NCI-H526 treated with DMSO at 0.1 percent for 48 hours (cell line): ENCODE measurements at places on chromosomes 6 and 20.

GRCh38 chr20:63405102-63405730 is 44.1 kb upstream of the CHRNA4 start:
- no peak for DNase-seq

DNA sequence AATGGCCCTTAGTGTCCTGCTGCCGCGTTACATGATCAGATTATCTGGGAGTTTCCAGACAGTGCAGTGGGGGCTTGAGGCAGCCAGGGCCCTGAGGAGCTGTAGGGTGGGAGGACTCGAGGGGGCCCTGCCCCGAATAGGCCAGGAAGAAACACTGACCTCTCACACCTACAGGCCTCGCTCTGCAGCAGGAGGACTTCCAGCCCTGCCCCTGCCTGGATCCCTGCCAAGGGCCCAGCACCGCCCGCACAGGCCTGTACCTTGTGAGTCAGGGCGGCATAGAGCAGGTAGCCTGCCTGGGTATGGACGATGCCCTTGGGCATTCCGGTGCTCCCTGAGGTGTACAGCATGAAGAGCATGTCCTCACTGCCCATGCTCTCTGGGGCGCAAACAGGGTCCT is 30.1 kb upstream of the APMAP start:
- DNase-seq, result no peak

DNA sequence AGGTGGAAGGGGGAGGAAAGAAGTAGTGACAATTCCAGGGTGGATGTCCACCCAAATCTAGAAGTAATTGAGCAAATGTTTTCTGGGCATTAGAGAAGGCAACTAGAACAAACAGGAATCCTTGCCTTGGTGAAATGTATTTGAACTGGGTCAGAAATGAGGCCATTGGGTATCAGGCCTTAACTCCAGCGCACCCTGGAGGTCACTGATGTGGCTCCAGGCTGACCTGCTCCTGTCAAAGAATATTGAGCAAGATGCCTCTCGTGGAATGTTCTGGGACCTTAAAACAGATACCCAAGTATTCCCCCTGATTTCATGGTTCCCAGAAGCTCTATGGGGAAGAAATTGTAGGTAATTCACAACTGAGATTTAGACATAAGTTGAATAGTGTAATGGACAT is 6.9 kb downstream of the HLA-DPB1 start:
- no peak for DNase-seq

DNA sequence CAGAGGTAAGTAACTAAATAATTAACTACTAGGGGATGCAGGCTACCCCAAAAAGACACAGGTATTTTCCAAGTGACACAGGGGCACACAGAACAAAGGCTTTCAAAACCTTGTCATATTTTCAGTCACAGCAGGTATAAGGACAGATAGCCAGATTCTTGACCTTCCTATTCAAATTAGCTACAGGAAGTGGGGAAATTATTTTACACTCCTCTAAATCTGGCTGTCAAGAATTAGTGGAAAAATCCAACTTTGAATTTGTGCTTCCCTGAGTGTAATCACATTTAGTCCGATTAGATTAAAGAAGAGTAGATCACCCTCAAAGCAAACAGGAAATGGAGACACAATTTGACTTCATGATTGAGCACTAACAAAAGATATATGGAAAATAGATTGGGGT is 60.6 kb downstream of the SYNE1 start:
- no peak for DNase-seq

DNA sequence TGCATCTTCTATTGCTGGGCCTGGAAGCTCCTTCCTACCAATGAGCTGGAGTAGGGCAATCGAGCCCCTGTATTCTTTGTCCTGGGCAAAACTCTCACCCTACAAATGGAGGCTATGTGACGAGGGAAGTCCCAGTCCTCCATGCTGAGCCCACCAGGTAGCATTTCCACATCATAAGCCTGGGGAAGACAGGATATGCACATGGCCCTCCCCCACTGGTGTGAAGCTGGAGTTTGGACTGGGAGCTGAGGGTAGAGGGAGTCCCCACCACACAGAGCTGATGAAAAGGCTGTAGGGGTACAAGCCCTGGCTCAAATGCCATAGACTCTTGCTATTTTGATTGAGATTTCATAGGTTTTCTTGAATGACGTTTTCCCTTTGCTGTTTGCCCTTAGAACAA is 99.5 kb upstream of the FOXC1 start:
- no peak for DNase-seq

GRCh38 chr20:44053046-44053445 is 133.9 kb downstream of the JPH2 start:
- no peak for DNase-seq

- DNase-seq, result no peak
Measured at GRCh38 chr6:4388675-4389074, 253.3 kb upstream of the ECI2 start.

- peak; percentile 10 for DNase-seq
Measured at GRCh38 chr6:106757267-106757666, 127.9 kb downstream of the QRSL1 start.

DNA sequence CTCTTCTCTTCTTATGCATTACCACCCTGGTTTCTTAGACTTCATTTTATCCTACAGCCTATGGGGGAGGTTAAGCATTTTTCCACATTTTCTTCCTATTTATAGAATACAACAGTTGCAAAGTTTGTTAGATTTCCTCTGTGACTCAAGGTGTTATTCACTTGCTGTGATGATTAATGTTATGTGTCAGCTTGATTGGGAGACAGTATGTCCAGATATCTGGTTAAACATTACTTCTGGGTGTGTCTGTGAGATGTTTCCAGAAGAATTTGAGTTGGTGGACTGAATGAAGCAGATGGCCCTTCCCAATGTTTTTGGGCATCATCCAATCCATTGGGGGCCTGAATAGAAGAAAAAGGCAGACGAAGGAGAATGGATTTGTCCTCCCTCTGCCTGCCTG is 131.3 kb downstream of the C6orf118 start:
- DNase-seq, result no peak

DNA sequence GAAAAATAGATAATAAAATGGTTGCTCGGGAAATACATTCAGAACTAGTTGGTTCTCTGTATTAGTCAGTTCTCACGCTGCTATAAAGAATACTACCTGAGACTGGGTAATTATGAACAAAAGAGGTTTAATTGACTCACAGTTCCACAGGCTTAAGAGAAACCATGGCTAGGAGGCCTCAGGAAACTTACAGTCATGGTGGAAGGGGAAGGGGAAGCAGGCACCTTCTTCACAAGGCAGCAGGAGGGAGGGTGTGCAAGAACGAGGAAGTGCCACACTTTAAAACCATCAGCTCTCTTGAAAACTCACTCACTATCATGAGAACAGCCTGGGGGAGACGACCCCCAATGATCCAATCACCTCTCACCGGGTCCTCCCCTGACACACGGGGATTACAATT is 24.2 kb upstream of the SNX9 start:
- DNase-seq, result no peak

DNA sequence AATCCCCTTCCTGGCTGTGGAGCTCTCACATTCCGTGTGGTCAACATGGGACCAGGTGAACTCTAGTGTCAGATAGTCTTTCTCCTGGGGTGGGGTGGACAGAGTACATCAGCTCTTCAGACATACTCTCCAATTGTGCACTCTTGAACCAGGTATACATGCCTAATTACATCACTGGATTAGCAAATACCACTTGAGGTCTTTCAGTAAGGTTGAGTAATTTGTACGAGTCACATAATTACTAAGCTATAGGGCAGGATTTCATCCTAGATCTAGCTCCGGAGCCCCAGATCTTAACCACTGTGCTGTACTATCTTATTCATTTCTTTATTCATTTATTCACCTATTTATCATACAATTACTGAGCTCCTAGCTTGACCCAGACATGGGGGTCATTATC is 821.3 kb downstream of the TFAP2A start:
- DNase-seq, result no peak

- no peak for DNase-seq
Measured at GRCh38 chr6:87572021-87572420, 17.8 kb downstream of the RARS2 start.

- DNase-seq, result no peak
Measured at GRCh38 chr6:137795501-137795900, 71.6 kb upstream of the TNFAIP3 start.

GRCh38 chr20:10430000-10430466 is 4.0 kb downstream of the MKKS start:
- no peak for DNase-seq

- no peak for DNase-seq
Measured at GRCh38 chr20:54104781-54105180, 34.4 kb upstream of the BCAS1 start.

DNA sequence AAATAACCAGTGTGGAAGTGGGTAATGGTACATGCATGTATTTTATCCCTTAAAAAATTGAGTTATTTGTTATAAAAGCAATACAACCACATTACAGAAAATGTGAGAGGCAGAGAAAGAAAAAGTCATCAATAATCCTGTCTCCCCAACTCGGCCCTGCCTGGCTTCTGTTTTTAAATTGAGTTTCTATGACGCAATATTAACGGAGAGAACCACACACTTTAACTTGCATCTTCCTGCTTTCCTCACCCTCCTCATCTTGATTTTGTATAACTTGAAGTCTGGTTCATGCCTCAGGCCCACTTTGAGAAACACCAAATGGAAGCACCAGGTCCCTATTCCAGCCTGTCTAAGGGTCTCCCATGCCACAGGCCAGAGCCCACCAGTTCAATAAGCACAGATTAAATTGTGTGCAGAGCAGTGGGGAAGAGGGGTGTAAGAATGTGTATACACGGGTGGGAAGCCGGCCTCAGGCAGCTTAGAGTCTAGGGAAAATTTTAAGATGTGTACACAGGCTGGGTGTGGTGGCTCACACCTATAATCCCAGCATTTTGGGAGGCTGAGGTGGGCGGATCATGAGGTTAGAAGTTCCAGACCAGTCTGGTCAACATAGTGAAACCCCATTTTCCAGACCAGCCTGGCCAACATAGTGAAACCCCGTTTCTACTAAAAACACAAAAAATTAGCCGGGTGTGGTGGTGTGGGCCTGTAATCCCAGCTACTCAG is 15.9 kb downstream of the KCNK5 start:
- DNase-seq, result no peak

GRCh38 chr6:36914227-36914794 is 28.6 kb downstream of the C6orf89 start:
- DNase-seq, result no peak

DNA sequence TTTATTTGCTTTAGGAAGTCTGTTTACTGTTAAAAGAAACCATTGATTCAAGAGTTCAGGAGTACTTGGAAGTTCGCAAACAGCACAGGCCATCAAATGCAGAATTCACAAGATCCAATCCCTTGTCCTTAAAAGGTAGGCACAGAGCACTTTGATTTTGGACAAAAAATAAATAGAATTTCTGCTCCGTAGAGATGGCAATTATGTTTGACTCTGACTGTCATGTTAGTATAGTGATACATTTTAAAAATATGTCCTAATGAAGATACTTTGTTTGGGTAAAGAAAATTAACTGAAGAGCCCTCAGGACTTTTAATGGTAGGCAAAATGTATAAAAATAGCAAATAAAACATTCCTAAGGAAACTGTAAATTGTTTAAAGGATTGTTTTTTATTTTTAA is 113.1 kb downstream of the JAG1 start:
- no peak for DNase-seq

GRCh38 chr6:150290429-150290828 is 78.4 kb upstream of the IYD start:
- no peak for DNase-seq

DNA sequence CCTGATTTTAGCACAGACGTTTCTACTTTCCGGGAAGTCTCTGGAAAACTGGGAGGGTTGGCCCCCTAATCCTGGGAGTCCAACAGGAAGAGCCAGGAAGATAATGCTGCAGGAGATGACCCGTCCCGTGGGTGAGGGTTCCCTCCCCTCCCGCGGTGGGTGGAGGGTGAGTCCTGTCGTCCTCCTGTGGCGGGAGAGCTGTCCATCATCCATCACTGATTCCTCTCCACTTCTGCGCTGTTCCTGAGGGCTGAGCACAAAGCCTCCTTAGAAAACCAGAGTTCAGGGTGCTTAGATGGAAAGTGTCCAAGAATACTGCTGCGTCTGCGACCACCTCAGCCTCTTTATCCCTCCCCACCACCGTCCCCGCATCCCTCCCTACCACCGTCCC is 6.1 kb upstream of the CCR6 start:
- DNase-seq, result no peak

DNA sequence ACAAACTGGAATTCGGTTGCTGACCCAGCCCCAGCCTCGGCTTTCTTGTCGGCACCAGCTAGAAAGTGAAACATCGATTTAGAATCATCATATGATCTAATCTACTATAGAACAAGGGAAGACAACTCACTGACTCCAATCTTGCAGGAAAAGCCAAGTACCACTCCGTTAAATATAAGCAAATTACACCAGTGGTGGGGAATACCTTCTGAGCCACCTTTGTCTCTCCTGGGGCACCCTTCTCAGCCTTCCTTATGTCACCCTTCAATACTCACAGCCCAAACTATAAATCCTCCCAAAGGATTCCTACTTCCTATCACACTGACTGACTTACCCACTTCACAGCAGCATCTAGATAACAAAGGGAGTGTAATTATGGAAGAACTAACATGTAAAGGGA is 7.5 kb downstream of the RPS10 start:
- no peak for DNase-seq

- DNase-seq, result no peak
Measured at GRCh38 chr6:47235964-47236760, 73.5 kb downstream of the TNFRSF21 start.

- DNase-seq, result no peak
Measured at GRCh38 chr6:96777113-96777512, 60.2 kb downstream of the GPR63 start.

DNA sequence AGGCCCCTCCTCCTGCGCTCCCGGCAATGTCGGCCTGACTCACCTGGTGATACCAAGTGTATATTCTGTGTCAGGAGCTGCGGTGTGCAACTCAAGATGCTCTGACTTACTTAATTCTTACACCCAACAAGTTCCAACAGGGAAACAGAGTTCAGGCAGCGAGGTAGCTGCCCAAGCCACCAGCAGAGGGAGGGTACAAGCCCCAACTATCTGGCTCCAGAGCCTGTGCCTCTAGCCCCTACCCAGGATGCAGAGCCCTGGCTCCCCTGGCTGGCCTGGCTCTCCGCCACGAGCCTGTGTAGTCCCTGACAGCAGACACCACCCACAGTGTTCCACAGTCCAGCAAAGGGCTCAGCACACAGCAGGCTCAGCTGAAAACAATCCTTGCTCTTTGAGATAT is 34.9 kb downstream of the C20orf203 start:
- DNase-seq, result no peak

DNA sequence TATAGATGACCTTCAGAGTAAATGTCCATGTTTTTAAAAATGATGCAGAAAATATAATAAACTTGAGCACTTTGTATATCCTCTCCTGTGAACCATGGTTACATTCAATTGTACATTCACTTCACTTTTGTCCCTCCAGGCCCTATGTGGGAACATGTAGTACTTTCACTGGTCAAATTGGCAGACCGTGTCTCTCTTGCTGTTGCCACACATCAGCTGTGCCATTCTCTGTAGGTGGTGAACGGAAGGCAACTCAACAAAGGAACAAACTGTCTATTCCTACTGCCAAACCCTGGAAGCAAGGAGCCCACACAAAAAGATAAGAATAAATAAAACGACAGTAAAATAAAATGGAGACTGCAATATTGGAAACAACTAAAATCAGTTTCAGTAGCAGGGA is 2.0 kb downstream of the ROS1 start:
- no peak for DNase-seq

- DNase-seq, result no peak
Measured at GRCh38 chr6:40627316-40627715, 40.2 kb upstream of the LRFN2 start.
